Dorsolateral prefrontal cortex (tissue), 122 donors: ENCODE measurements at places on chromosomes 5 and 9. TPM values are rescaled to one million over a fixed set of nuclear protein-coding genes. Genes with fewer than 3 reads are reported as not detected.

PCDHB10 gene
- total RNA-seq, result 11.6 TPM

NMUR2 gene
- total RNA-seq, result 0.56 TPM

ARSI gene
- total RNA-seq, result 6.0 TPM

CNTNAP3B gene
- 30.7 TPM for total RNA-seq

DMRT3 gene
- total RNA-seq, result not detected

SLC1A3 gene
- total RNA-seq, result 743 TPM

SPINK7 gene
- not detected for total RNA-seq

CTNNAL1 gene
- 19.5 TPM for total RNA-seq

TMEM174 gene
- not detected for total RNA-seq

GFI1B gene
- total RNA-seq, result not detected

EDIL3 gene
- 104 TPM for total RNA-seq

TLR4 gene
- 73.3 TPM for total RNA-seq

C9orf50 gene
- total RNA-seq, result 0.37 TPM

PCDHGA5 gene
- total RNA-seq, result 9.7 TPM

PRDM12 gene
- 0.91 TPM for total RNA-seq

RGS7BP gene
- 93.5 TPM for total RNA-seq

ACOT12 gene
- not detected for total RNA-seq

TMEM215 gene
- total RNA-seq, result 0.75 TPM

DPH7 gene
- total RNA-seq, result 48.4 TPM

GMCL2 gene
- total RNA-seq, result not detected

GARIN3 gene
- total RNA-seq, result not detected

IFNA2 gene
- 0.43 TPM for total RNA-seq

TUBB4B gene
- total RNA-seq, result 226 TPM

TNFSF8 gene
- 0.49 TPM for total RNA-seq

MAP1B gene
- 597 TPM for total RNA-seq

TRPM6 gene
- 5.5 TPM for total RNA-seq

OR1J2 gene
- not detected for total RNA-seq
